Peyer's patch (tissue), 4 donors: ENCODE measurements at places on chromosomes 1 and 21.

DNA sequence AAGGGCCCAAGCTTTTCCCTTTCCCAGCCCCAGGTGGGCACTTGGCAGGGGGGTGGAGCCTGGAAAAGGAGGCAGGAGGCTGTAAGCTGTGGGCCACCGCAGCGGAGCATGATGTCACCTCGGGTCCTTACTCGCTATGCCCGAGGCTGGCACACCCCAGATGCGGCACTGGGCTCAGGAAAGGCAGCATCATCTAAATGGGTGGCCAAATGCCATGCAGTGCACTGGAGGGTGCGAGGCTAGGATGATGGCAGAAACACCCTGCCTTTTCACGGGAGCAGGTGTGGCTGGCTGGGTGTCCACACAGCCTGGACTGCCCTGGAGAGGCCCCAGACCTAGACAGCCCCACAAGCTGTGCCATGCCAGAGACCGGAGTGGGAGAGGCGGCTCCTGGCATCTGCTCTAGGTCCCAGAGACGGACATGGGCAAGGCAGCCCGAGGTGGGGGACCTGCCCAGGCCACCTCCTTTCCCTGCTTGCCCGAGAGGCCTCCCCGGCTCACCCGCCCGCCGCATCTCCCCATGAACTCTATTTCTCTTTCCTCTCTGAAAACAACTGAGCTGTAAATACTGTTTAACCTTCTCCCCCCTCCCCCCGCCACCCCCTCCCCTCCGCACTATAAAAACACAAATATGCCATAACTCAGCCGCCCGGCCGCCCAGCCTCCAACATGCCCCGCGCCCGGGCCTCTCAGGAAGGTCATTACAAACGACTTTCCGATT, 124.7 kb downstream of the CASZ1 start:
- no peak for DNase-seq

DNA sequence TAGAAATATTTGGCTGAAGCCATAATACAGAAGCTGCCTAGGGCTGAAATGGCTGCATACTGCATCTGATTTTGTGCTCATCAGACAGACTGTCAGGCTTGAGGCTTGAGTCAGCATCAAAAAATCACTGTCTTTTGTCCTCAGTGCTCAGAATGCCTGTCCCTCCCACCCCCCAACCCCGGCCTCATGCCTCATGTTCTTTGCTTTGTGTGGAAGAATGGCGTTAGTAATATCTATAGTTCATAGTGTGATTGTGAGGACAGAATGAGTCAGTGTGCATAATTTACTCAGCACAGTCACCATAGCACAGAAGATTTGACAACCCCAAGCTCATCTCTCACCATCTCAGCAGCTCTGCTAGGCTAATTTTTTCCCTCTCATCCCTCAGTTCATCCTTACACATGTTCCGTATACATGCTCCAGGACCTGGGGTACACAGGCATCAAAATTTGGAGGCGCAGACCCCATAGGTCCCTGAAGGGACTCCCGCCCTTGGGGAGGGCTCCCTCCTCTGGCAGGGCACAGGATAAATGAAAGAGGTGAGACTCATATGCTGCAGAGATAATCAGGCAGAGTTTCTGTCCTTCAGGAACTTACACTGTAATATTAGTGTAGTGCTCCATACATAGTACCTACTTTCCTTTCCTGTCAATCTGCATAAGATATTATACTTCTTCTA, 159.1 kb upstream of the C8B start:
- no peak for DNase-seq

- peak; percentile 48 for DNase-seq
These were observed 534 bp downstream of the KCNH1 start for GRCh38 chr1:211133393-211133835.

DNA sequence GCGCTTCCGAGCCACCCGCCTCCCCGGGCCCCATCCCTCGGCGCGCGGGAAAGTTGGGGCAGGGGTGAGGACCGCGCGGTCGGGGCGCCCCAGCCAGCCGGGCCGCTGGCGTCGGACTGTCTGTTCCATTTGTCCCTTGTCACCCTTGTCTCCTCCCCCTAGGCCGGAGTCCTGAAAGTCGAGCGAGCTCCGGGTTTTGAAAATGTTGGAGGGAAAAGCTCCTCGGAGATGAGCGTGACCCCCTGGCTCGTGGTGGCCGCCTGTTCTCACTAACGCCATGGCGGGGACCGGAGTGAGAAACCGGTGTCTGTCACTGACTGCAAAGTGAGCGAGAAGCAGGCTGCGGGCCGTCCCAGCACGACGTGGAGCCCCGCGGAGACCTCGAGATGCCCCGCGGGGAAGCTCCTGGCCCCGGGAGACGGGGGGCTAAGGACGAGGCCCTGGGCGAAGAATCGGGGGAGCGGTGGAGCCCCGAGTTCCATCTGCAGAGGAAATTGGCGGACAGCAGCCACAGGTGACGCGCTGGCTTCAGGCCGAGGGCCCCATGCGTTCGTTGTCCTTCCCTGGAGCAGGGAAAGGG, 491 bp downstream of the PER3 start:
- DNase-seq = peak; percentile 57

DNA sequence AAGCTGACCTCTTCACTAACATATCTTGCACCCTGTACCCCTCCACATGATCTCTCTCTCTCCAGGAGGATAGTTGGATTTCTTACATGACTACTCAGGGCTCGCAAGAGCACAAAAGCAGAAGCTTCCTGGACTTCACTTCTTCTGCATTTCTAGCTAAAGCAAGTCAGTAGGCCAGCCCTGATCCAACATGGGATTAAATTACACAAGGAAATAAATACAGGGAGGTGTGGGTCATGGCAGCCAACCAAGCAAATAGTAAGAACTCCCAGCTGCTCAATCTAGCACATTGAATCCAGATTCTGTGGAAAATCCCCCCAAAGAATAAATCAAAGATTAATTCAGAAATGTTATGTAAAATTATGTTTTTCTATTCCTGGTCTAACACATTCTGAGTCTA, 33.3 kb downstream of the KLHDC7A start:
- DNase-seq = no peak

GRCh38 chr1:28170001-28170596, 6.4 kb downstream of the PTAFR start:
- no peak for DNase-seq

- DNase-seq = peak; percentile 82
These were observed 2.5 kb upstream of the TNFRSF18 start for GRCh38 chr1:1208713-1209433.

DNA sequence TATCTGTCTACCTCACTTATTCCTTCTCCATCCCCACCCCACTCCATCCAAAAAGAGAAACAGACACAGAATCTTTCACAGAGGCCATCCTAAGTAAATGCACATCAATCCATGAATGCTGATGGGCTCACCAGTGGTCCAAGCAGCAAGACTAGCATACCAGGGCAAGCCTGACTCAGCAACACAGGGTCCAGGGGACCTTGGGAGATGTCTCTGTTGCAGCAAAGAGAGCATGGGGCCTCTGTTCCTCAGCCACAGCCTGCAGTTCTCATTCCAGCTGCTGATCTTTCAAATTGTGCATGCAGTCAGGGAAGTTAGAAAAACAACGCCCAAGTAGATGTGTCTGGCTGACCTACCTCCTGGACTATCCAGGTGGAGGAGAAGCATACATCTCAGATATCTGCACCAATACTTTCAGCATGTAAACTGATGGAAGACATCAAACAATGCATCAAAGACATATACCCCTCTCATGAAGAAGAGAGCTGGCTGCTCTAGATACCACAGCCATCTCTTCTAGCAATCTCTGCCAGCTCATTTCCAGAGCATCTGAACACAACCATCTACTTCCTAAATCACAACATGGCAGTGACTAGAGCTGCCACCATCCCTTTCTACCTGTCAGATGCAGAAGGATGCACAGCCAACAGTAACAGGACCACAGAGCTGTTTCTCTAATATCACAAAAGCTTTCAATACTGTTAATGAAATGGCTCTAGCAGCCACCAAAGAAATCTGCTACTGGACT, 54.5 kb downstream of the CD34 start:
- no peak for DNase-seq

DNA sequence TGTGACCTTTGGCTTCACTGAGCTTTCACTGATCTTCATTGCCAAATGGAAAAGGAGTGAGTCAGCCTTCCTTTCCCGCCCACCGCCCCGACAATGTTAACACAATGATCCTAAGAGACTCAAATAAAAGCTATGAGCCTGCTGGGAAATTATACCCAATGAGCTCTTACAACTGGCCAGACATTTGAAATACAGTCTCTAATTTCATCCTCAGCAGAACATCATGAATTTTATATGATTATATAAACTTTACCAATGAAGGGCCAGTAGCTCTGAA, 252.5 kb downstream of the SIPA1L2 start:
- DNase-seq = no peak

DNA sequence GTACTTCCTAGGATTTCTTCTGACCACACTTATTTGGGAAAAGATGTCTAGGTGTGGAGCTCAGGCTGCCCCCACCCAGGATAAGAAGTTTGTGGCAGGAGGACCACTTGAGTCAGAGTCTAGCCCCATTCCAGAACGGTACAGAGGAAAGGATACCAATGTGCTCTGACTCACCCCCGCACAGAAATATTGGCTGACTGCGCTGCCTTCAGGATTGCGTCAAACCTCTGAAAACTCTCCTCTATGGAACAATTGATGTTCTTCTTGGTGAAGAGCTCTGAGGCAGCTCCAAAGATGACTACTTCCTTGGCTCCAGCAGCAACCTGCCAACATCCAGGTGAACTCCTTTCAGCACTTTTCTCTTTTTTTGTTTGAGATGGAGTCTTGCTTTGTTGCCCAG, 11.2 kb downstream of the HMGCL start:
- DNase-seq = no peak

- no peak for DNase-seq
These were observed 126.2 kb upstream of the DAB1 start for GRCh38 chr1:57550092-57550491.

DNA sequence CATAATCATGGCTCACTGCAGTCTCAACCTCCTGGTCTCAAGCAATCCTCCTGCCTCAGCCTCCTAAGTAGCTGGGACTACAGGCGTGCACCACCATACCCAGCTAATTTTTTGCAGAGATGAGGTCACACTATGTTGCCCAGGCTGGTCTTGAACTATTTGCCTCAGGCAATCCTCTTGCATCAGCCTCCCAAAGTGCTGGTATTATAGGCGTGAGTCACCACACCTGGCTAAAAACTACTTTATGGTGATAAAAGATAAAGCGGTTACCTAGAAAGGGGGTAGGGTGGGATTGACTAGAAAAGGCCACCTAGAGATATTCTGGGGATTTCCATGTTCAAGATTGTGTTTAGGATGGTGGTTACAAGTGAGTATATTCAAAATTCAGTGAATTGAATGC, 5.0 kb downstream of the TSTD1 start:
- no peak for DNase-seq

DNA sequence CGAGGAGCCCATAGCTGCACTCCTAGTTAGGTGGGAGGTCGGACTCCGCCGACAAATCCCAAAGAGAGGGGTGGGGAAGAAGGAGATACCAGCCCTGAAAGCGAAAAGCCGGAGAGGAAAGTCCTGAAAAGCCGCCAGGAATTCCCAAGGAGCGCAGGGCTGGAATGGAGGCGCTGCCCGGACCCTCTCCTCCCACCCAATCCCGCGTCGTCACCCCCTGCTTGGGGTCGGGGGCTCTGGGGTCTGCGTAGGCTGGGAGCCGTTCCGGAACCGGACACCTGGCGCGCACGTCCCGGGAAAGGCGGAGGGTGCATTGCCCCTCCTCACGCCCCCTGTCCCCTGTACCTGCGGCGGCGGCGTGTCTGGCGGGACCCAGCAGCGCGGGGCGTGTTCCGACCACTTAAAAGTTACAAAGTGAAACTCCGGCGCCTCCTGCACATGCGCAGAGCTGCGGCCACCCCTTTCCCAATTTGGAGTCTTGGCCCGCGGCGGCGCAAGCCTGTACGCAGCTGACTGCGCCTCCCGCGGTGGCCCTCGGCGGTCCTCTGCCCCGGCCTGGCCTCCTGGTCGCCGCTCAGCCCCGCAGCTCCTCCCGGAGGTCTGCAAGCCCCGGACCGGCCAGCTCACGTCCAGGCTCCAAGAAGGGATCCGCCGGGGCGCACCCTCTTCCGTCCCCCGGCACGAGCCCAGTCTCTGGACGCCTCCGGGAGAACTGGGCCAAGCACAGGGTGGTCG, at the start of gene TMEM63A:
Gene TMEM63A (minus strand): TSS at position 422 of the 735 bp plus-strand sequence. CDS start 4,800 bp downstream, outside the sequence.
- peak; percentile 89 for DNase-seq

GRCh38 chr1:53738205-53739108, 507 bp downstream of the GLIS1 start:
- DNase-seq = peak; percentile 55

DNA sequence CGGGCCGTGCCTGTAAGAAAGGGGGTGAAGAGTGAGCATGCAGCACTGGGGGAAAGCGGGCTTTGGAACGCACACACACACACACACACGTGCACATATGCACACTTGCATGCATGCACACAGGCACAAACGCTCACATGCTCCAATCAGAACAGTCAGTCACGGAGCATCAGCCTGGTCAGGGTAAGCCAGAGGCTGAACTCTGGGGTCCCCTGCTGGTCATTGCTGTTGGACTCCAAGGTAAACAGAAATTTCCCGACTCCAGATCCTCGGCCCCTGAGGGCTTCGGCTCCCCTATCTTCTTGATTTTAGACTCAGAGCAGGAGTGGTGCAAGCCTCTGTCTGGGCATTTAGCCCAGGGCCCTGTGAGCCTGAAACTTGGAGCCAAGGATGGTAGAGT, 54.2 kb downstream of the SYT2 start:
- DNase-seq = no peak

DNA sequence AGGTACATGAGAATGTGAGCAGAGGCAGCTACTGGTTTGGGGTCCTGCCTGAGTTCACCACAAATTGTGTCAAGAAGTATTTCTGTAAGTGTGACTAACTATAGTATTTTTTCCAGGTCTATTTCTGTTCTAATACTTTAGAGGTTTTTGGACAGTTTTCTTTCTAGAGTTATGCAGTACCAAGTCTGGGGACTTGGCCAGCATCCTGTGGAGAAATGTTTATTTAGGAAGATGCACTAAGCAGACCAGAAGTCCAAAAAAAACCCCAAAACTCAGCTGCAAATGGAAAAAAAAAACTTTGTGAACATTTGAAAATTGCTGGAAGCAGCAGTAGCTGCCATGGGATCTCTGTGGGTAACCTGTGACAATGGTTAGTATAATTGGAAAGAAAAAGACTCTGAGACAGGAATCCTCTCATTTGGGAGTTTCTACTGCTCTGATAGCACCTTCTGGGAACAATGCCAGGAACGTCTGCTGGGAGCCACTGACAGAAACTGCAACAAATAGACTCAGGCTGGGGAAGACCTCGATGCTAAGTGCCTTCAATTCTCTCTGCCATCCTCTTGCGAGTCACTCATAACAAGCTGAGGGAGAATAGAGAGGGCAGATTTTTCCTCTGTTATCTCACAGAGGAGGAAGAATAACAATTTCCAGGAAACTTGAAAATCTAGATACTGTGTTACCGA, 37.6 kb downstream of the OR10R2 start:
- DNase-seq = no peak

- no peak for DNase-seq
These were observed 21.8 kb downstream of the MMEL1 start for GRCh38 chr1:2611031-2611501.

DNA sequence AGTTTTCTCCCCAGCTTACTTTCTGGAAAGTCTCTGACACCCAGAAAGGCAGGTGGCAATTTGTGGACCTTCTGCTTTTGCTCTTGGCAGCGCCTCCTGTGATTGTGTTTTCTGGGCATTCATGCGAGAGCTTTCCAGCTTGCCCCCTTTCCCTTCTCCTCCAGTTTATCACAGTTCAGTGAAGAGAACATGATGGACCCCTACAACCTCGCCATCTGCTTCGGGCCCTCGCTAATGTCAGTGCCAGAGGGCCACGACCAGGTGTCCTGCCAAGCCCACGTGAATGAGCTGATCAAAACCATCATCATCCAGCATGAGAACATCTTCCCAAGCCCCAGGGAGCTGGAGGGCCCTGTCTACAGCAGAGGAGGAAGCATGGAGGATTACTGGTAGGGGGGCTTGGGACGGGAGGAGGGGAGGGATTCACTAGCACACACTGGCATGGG, 24.3 kb upstream of the IKBKE start:
- no peak for DNase-seq

GRCh38 chr21:28923439-28923975, 69.2 kb downstream of the LTN1 start:
- DNase-seq = no peak
